A172 (cell line): ENCODE measurements at places on chromosomes 7 and 10.

GRCh38 chr7:65731562-65732035, 141.3 kb upstream of the VKORC1L1 start:
- DNase-seq = no peak

DNA sequence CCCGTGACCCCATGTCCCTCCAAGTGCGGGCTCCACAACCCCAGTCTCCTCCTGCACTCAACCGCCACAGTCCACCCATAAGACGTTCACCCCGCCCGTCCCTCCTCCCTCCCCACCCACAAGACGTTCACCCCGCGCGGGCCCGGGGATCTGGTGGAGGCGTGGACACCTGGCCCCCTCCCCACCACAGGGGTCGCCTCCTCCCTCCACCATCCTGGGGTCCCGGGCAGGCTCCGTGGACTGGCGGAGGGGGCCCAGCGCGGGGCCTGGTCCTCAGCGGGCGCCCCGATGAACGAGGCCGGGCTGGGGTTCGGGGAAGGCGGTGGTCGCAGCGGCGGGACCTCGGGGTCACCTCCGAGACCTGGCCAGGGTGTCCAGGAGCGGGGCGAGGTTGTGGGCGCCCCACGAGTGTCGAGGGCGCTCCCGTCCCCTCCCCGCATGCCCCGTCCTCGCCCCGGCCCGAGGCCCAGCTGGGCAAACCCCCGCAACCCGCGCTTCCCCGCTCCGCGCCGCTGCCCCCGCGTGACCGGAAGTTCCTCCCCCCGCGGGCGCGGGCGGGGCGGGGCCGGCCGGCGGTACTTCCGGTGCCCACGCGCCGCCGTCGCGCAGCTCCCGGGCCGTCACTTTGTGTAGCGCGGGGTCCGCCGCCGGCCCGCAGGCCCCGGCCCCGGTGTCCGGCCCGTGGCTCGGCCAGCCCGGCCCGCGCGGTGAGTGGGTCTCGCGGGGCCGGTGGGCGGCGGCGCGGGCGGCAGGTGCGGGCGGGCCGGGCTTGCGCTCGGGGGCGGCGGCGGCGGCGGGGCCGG, at the start of gene ZNF316:
TSS of gene ZNF316 (plus strand) at position 578 of the 803 bp plus-strand sequence. CDS start 5,092 bp downstream, outside the sequence.
- no peak for DNase-seq

DNA sequence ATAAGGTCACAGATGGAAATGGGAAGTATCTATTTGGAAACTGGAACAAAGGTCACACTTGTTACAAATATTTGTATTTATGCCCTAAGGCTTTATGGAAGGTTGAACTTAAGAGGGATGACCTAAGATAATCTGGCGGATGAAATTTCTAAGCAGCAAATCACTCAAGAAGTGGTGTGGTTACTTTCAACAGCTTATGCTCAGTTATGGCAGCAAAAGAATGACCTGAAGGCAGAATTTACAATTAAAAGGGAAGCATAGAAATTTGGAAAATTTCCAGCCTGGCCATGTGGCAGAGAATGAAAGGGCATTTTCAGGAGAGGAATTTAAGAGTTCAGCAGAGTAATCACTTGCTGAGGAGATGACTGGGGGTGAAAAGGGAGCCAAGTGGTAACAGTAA, 95.8 kb upstream of the TNS3 start:
- peak; percentile 35 for DNase-seq

GRCh38 chr10:60663850-60664249, 114.4 kb upstream of the CDK1 start:
- DNase-seq = no peak

DNA sequence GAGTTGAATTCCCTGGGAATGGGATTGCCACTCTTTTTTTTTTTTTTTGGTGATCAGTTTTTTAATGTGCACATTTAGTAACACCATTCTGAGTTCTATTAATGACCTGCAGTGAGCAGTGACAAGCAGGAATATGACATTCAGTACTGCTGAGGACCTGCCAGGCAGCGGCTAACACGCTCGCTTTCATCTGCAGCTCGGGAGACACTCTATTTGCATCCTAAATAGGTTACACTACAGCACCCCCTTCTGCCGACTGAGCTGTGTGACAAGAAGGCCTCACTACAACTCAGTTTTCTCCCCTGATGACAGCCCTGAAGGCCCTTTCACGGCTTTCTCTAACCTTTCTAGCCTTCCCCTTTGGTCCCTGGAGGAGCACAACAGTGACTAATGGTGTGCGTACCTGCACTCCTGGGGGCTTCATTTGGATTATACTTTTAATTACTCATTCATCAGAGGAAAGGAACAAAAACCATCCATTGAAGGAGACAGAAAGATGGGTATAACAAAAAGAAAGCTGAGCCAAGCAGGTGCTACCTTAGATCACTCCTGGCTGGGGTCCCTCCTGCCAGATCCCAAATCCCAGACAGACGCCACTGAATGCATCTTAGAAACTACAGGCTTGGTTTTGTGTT, 872.4 kb downstream of the LRMDA start:
- peak; percentile 77 for DNase-seq

GRCh38 chr7:121341933-121342332, 13.1 kb downstream of the WNT16 start:
- DNase-seq = no peak

- no peak for DNase-seq
Measured at GRCh38 chr10:84903320-84903719, 574.9 kb downstream of the CCSER2 start.

GRCh38 chr10:133159950-133160825, at the start of gene KNDC1:
KNDC1 (plus strand) TSS chr10:133160219; CDS start chr10:133160468, 249 bp downstream.
- no peak for DNase-seq

GRCh38 chr7:77985232-77985973, 186.8 kb downstream of the PHTF2 start:
- DNase-seq = no peak
